ENCODE measurements at places on chromosomes 6 and 20. TPM values are rescaled to one million over a fixed set of nuclear protein-coding genes. Genes with fewer than 3 reads are reported as not detected.

The RRAGD gene
- total RNA-seq = not detected

DNA sequence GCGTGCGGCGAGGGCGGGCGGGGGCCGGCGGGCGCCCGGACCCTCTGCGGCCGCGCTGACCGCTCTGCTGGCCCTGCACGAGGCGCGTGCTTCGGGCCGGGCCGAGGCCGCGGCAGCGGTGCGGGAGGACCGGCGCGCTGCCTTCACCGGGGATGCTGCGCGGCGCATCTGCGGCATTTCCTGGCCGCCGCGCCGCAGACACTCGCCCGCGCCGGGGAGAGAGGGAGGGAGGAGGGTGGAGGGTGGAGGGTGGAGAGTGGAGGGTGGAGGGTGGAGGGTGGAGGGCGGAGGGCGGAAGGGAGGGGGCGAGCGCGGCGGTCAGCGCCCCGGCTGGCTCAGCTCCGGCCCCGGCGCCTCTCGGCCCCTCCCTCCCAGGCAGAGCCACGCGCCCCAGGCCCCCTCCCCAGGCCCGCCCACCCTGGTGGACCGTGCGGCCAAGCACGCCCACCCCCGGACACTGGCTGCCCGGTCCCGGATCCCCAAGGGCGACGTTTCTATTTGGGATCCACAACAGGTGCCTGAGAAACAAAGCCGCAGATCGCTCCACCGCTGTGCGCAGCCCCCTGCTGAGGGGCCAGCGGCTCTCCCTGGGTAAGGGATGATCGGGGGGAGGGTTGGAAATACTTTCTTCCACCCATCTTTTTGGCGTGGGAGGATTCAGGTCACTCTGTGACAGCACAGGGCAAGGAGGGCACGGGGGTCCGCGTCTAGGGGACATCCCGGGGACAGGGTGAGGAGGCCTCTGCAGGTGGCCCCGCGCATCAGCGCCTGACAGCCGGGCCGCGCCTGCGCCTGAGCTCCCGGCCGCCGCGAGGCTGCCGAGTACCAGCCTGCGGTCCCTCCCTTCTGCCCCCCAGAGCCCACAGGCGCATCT, 111.2 kb upstream of the BEND6 start:
- H3K27me3 ChIP-seq = peaks cover 4% of the 10 kb centered on the region
- peaks cover 59% of the 10 kb centered on the region for H3K4me1 ChIP-seq
- DNase-seq = peak; percentile 76
- H3K4me3 ChIP-seq = peak overlapping the region; percentile 86
- peak overlapping the region; percentile 68 for H3K27ac ChIP-seq

The ZSCAN31 gene
- total RNA-seq = 0.64 TPM

- H3K36me3 ChIP-seq = peaks cover 16% of the 10 kb centered on the region
- peak overlapping the region; percentile 82 for H3K27ac ChIP-seq
- peaks cover 12% of the 10 kb centered on the region for H3K4me1 ChIP-seq
- peaks cover 2% of the 10 kb centered on the region for H3K27me3 ChIP-seq
- peak overlapping the region; percentile 40 for H3K4me3 ChIP-seq
- peak; percentile 41 for DNase-seq
These were observed 572.9 kb upstream of the NOX3 start for GRCh38 chr6:156028335-156029131.

The HLA-DOA gene
- not detected for total RNA-seq

DNA sequence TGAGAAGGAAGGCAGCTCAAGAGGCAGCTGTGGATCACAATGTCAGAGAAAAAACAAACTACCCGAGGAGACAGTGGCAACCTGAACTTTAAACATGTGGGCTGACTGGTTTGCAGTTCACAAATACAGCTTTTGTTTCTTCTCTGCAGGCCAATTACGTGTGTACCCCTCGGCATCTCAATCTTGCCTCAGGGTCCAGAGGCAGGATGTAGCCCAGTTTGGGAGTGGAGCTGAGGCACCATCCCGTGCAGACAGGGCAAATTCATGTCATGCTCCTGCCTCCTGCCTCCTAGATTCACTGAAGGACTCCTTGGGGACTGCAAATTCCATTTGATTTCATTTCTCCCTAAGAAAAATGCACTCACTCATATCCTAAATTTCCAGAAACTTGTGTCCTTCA, 94.2 kb upstream of the KCNK16 start:
- H3K36me3 ChIP-seq = no peaks in the 10 kb centered on the region
- H3K27ac ChIP-seq = no peak overlapping the region
- no peak overlapping the region for H3K4me3 ChIP-seq
- DNase-seq = no peak

GRCh38 chr6:44056392-44057237, 70.6 kb downstream of the MRPL14 start:
- no peaks in the 10 kb centered on the region for H3K36me3 ChIP-seq
- DNase-seq = peak; percentile 59
- peaks cover 99% of the 10 kb centered on the region for H3K4me1 ChIP-seq
- H3K27me3 ChIP-seq = no peaks in the 10 kb centered on the region
- no peak overlapping the region for H3K4me3 ChIP-seq

The CYB5R4 gene
- total RNA-seq = 10.9 TPM

All from HFFc6 (cell line).